ENCODE measurements at places on chromosomes 4 and X.

GRCh38 chr4:112231779-112232713 lies at the start of gene AP1AR:
Gene AP1AR (plus strand): TSS chr4:112231787. CDS start chr4:112232092, 305 bp downstream.
- peak; percentile 34 for DNase-seq

GRCh38 chr4:181966104-181966551 lies 277.1 kb upstream of the TENM3 start:
- no peak for DNase-seq

GRCh38 chrX:37658343-37659030 lies 27.1 kb upstream of the XK start:
- DNase-seq: no peak

DNA sequence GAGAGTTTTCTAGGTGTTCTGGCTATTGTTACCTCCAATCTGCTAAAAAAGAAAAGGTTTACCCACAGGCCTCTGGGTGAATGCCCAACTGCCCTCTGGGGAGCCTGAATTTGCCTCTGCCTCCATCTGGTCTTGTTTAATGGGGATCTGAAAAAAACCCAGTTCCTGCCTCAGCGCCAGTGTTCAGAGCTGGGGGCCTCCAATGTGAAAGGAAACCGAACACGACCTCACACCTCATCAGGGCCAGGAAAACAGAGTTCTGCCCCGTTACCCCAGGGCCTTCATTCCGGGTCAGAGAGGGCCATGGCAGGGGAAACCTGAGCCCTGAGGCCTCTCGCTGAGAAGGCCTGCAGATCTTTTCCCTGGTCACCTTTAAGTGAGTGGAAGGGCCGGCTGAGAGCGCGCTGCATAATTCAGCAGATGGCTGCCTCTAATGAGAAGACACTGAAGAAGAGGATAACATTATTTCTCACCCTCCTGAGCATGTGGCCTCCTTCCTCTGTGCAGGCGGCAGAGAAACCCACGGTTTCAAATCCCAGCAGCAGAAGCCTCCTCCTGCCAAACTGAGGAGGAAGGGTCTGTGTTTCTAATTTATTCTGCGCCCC lies 6.8 kb downstream of the SEPTIN6 start:
- DNase-seq: no peak

DNA sequence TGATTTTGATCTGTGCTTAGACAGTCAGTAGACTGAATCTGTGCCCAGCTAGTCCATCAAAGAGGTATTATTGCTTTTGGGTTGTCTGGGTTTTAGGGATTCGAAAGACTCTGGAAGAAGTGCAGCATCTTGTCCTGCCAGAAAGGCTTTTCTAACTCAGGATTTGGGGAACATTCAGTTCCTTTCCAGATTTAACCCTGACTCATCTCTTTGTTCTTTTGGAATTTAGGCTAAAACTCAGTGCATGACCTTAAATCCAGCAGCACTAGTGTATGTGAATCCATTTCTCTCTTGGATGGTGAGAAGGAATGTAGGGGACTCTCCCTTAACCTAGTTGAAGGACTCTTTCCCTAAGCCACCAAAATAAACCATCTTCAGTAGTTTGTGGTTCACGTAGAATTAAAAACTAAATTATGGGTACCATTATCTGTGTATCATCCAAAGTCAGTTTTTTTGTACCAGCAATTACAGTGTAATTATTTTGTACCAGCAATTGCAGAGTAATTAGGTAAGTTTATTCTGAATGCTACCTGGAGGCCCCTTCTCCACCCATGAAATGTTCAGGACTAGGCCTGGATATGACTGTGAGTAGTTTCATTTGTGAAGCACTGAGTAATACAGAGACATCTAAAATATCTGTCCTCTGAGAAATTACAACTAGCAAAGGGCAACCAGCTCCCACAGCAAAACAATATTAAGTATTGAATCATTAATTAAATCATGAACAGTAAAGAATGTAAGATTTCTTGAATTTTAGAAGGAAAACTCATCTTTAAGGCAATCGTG lies 384.0 kb downstream of the TMA16 start:
- no peak for DNase-seq

DNA sequence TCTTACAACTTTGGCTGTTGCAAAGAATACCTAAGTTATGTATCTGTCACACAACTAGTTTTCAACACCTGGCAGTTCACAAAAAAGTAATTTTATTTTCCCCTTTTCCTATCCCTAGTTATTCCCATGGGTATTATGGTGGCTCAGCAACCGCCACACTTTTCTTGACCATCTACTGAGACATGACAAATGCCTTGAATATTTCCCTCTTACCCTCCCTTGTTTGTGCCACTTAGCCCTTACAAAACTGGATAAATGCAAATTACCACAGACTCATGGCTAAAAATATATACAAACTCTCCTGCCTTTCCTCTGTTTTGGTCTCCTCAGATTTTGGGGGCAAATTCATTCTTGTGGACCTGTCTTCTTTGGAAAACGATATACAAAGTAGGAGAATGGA lies 72.1 kb downstream of the AMOT start:
- no peak for DNase-seq

- no peak for DNase-seq
Observed at GRCh38 chrX:42746606-42747005, 31.4 kb downstream of the PPP1R2C start.

- DNase-seq: no peak
Observed at GRCh38 chr4:99351487-99351886, 1.1 kb downstream of the ADH1C start.

GRCh38 chrX:101452056-101452455 lies 33.2 kb upstream of the ARMCX4 start:
- DNase-seq: no peak

GRCh38 chrX:68999356-68999755 lies 165.9 kb downstream of the PJA1 start:
- DNase-seq: no peak

DNA sequence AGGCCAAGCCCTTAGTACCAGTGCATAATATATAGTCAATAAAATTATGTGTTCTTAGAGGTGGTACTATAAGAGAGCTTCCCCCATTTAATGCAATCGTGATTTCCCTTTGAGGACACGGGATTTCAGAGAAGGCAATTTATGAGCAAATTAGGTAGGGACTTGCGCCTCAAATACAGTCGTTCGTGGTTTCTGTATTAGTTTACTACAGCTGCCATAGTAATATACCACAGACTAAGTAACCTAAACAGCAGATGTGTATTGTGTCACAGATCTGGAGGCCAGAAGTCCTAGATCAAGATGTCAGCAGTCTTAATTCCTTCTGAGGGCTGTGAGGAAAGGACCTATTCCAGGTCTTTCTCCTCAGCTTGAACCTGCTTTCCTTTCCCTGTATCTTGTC lies 1.5 kb upstream of the PUDP start:
- DNase-seq: no peak

GRCh38 chrX:126658447-126658846 lies 105.8 kb upstream of the DCAF12L1 start:
- no peak for DNase-seq

DNA sequence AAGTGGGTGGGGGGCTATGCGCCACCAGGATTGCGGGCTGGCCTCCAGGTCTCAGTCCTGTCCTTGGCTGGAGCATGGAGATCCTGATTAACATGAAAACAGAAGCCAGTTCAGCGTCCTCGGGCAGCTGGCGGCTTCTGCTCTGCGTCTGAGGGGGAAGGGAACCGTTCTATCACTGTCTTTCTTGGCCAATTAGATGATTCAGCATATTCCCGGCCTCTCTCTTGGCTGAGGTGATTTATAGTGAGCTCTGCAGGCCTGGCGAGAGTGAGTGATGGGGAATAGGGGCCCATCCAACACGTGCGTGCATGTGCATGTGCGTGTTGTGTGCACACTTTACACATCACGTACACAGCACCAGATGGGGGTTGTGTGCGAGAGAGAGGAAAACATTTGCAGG lies 145.8 kb upstream of the ATP6AP2 start:
- DNase-seq: no peak

- DNase-seq: no peak
Observed at GRCh38 chr4:112889619-112890527, 159.6 kb upstream of the ANK2 start.

DNA sequence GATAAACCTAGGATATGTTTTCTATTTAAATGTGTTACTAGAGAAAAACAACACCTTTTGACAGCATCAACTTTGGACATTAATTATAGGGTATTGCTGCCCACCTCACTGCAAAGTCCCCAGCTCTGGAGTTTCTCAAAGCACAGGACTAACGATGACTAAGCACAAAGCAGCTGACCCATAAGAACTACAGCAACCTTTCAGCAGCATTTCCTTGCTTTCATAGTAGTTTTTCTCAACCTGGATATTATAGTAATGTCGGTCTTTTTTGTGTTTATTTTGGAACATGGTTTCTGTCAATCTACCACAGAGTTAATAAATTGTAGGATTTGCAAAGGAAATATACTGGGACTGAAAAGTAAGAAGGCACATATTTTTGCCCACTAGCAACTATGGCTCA lies 21.5 kb downstream of the HHIP start:
- no peak for DNase-seq
